HS-27A (cell line): ENCODE measurements at places on chromosomes 4 and X.
A peak's percentile ranks its signal among the peaks of the same experiment; 100 is the strongest.

GRCh38 chr4:150781191-150781590, 199.2 kb downstream of the MAB21L2 start:
- no peak for DNase-seq

- DNase-seq, result no peak
Measured at GRCh38 chrX:40095583-40096394, 2.0 kb downstream of the BCOR start.

DNA sequence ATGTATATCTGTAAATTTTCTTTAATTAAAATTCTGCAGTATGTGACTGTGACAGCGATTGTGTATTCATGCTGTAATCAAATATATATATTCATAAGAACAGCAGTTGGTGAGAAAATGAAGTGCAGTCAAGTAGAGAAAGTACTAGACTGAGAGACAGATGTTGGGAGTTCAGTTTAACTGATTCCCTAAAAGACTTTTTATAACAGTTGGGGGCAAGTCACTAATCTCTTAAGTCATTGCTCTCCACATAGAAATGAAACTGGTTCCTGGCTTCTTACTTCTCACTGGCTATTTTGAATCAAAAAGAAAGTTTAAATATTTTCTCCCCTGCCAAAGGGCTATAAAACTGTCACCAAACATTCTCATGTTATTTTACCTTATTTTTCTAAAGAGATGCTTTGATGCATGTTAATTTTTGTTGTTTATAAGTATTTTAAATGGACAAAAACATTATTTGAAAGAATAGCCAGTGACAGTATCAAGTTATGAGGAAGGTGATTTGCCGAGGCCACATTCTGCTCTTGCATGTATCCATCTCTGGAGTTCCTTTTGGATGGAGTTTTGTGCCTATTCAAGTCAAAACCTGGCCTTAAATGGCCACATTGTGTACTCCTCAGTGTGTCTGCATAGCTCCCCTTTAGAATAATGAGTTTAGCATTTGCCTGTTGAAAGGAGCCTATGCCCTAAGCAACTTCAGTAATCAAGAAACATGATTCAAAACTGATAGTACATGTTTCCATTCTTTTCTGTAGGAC, 30.8 kb downstream of the EXOC1 start:
- no peak for DNase-seq

GRCh38 chr4:98474408-98474844, 184.0 kb downstream of the TSPAN5 start:
- DNase-seq, result no peak

DNA sequence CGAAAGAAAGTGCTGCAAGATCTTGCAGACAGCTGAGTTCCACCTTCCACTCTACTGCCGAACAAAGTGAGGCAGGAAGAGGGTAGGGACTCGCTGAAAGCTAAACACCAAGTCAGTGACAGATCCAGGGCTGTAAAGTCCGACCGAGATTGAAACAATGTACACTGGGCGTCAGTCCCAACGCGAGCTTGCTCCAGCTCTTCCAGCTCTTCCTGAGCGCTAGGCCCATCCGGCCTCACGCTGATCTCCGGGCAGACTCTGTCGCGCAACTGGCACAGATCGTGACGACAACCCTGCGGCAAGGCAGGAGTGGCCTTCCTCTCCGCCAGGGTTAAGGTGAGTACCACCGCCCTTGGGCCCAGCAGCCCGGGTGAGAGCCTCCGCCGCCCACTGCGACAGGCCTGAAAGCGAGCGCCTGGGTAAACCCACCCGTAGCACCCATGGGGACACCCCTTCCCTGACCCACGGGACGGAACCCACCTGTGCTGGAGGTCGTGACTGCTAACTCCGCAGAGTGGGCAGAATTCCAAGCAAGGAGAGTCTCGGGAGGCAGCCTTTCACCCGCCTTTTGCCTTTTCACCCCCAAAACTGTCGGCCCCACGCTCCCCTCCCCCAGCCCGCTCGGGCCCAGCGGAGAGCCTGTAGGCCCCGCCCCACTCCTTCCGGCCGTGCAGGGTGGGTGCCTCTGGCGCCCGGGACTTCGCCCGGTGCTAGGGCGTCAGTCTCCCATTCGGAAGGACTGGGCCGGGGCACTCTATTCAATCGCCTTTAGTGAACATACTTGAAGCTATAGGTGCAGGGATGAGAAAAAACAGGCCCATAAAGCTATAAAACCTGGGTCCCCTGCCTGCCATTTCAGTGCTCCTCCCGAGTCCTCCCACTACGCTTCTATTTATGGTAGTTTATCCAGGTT, at the start of gene TMLHE:
TSS of gene TMLHE (minus strand) at position 641 of the 913 bp plus-strand sequence. CDS start 67,676 bp downstream, outside the sequence.
- peak; percentile 22 for DNase-seq

GRCh38 chr4:123399627-123400358, 3.2 kb downstream of the SPRY1 start:
- DNase-seq, result no peak

DNA sequence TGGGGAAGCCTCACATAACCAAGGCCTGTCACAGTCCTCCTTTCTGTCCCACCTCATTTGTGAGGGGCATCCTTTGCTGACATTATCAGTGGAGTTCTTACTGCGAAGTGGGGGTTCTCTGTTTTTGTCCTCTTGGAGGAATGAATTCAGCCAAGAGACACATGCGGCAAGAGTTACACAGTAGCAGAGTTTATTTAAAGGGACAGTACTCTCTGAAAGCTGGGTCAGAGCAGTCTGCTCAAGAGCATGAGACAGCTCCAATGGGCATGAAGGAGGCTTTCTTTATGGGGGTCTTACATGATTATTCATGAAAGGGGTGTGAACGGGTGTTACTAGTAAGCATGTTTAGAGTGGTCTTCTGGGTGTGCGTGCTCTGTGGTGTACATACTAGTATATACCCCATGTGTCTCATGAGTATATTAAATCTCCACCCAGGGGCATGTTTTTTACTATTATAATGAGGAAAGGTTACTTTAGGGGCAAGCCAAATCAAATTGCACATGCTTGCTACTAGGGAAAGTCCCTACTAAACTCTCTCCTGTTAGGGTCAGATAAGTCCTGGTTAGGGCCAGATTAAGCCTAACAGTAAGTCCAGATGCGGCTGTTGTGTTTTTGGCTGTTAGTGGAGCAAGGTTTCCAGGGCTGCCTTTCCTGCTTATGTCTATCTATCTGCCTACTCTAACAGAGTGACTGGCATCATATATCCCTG, 19.8 kb upstream of the LGI2 start:
- no peak for DNase-seq

DNA sequence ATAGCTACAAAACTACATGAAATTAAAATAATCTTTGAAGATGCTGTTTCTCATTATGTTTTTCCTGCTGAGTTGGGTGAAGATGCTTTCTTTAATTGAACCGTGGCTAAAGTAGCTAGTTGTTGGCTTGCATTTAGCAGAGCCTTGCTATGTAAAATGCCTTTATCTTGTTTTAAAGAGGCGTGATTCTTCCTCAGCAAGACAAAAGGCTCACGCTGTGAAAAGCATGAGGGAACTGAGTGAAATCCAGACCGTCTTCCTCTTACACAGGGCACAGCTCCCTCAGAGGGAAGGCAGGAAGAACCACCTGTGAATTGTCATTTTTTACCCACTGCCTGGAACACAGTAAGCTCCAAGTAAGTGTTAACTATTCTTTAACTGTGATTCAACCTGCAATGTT, 39.0 kb upstream of the ZNF518B start:
- no peak for DNase-seq

DNA sequence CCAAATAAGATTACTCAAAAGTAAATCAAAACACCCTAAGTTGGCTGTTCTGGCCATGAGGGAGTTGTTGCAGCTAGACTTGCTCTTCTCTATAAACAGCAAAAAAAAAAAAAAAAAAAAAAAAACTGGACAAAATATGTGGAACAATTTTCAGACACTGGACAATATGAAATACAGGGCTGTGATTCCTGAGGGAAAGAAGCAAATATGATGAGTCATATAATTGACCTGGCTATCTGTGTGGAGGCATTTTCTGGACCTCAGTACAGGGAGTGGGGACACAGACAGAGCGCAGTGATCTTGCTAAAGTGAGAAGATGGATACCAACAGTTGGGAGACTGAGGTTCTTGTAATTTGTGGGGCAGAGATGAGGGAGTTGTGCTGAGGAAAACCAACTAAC, 192.0 kb upstream of the HAND2 start:
- no peak for DNase-seq

GRCh38 chr4:121062521-121062920, 9.8 kb downstream of the NDNF start:
- no peak for DNase-seq

DNA sequence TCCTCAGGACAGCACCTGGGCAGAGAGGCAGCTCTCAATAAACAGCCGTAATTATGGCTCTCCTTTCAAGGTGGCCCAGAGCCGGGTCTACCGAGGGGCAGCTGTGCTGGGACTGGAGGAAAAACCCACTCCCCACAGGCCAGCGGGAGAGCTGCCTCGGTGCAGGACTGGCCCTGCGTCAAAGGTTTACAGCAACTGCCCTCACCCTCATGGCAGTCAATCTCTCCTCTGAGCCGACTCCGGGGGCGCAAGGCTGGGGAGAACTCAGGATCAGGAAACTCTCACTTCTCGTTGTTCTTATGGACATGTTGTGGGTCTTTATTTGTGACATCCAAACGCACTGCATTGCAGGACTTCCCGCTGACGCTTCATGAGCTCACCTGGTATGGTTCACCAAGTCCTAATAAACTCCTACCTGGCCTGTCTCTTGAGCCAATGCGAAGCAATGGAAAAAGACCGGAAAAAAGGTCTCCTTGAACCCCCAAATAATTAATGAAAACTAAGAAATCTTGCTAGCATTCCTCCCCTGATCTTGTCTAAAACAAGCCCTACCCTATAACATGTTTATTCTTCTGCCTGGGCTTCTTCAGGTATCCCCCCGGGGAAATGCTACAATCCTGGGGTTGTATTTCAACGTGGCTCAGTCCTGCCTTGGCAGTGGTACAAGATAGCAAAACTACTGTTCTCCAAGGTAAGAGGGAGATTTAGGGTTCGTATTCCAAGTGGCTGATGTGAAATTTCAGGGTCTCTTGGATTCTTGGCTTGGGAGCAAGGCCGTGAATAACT, 50.1 kb upstream of the CDKN2AIP start:
- DNase-seq, result no peak

DNA sequence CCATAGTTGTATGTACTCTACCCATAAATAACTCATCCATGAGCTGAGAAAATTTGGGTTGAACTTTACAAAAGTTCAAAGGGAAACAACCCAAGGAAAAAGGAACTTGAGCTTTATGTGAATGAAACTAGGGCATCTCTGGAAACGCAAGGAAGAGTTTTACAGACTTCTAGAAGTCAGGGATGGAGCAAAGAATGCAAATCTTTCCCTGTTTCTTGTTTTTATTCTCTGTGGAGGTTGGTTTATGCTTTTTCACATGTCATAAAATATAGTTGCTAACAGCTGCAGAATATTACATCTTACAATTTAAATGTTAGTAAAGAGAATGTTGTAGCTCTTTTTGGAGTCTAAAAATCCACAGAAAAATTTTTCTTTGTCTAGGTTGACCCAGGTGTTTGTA, 754.1 kb downstream of the PCDH7 start:
- no peak for DNase-seq

- DNase-seq, result no peak
Measured at GRCh38 chr4:138957302-138957701, 58.3 kb upstream of the NOCT start.

GRCh38 chr4:99645638-99646037, 12.0 kb downstream of the C4orf54 start:
- no peak for DNase-seq

DNA sequence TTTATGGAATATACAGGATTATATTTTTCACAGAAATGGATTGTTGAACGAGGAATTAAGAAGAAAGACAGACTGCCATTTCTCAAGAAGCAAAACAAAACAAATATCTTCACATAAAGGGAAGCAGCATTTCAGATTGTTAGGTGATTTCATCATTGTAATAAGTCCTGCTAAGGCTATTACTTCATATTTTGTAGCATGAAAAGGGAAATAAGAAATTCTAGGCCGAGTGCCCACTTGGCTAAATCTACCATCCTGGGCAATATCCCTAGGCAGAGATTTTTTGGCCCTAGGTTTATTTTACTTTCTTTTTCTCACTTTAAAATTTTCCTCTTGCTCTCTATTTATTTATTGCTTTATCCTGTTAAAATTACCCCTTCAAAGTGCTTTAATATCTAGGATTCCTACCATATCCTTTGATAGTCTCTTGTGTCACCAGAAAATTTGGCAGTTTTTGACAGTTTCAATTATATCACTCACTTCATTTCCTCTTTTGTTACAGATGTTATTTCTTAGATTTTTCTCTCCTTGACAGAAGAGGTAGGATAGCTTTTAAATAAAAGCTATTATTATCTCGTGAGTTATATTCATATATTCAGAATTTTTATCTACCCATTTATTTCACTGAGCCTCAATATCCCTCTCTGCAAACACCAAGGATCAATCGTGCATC, 142.3 kb downstream of the PDGFC start:
- DNase-seq, result no peak

GRCh38 chr4:146643812-146644401, 5.2 kb downstream of the POU4F2 start:
- no peak for DNase-seq

DNA sequence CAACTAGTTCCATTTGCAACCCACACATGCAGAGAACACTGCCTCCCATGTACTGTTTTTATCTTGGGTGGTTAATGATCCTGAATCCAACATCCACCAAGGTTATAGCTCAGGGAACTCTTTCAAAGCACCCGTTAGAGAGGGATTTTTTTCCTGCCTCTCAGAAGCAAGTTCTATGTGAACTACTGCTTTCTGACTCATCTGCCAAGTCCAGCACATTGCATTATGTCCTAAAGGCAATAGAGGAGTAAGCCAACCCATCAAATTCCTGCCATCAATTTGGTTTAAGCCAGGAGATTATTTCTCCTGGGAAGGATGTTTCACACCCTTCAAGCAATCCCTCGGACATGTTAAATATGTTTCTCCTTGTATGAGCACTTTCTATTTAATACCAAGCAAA, 334.5 kb downstream of the GASK1B start:
- no peak for DNase-seq

DNA sequence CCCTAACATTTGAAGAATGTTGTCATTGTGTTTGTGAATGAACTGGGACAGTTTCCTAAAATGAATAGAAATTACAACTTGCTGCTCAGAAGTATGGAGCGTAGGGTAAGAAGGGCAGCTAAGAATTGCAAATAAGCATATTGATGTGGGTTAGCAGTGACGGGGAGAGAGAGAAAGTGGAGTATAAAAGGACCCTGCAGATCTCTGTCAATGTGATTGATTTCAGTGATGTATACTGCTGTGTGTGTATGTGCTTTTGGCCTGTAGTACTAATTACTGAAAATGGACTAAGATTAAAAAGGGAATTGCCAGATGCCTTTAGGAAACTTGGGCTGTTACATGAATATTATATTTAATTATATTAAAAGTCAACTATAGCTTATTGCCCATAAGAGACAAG, 7.8 kb upstream of the MFAP3L start:
- no peak for DNase-seq

DNA sequence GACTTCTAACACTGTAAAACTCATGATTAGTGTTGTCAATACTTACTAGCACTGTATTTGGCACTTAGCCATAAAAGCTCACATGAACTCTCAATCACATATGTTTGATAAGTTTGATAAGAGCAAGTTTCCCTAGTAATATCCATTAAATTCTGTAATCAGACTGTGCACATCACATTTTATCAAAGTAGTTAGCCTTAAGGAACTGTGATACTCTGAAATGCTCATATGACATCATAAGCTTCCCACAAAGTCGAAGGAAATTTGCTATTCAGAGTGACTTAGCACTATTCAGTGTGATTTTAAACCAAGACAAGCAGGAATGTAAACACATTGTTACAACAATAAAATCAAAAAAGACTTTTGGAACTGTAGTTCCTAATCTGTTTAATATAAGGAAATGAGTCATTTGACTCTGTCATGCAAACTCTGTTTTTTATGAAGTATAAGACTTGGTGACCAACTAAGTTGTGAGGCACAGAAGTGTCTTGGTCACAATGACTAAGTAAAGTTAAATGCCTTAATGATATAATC, 6.7 kb downstream of the SLC7A11 start:
- no peak for DNase-seq
